ENCODE measurements at places on chromosomes 6 and 20.

GRCh38 chr6:1869769-1870168, 260.1 kb downstream of the FOXC1 start:
- no peak for DNase-seq

GRCh38 chr6:105424175-105424783, 21.4 kb upstream of the PREP start:
- peak; percentile 63 for DNase-seq

DNA sequence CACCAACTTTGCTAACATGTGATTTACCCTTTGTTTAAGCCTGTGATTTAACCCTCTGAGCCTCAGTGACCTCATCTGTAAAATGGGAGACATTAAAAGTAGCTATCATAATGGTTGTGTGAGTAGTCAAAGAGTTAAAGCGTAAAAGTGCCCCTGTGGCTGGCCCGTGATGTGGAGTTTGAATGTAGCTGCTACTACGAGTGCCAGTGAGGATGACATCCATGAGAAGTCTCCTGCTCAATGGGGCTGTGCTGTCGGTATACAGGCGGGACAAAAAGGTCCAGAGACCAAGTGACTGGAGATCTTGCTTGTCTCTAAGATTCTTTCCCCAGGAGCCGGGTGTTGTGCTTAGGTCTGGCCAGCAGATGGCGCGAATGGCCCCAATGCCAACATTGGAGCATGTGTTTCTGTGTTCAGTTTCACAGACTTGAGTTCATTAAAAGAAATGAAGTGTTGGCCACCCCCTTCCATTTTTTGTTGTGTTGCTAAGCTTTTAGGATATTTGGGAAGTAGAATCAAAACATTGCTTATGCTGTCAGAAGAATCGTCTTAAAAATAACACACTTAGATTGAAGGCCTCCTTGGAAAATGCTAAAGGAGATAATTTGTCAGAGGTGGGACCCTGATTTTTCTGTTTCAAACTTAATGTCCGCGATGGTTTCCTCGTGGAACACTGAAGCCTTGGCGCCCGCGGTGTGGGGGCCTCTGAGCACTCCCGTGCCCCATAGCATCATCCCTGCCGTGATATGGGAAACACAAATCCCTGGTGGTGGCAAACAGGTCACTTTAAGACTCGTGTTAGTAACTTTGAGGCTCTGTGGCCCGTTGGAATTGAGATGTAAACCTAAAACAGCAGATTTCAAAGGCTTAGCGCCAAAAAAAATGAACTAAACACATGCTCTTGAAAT, 9.3 kb upstream of the RBM38 start:
- DNase-seq = peak; percentile 81

- DNase-seq = no peak
These were observed 110.1 kb upstream of the JAG1 start for GRCh38 chr20:10783707-10784553.

GRCh38 chr20:17391127-17391771, 139.9 kb downstream of the BFSP1 start:
- no peak for DNase-seq

Data from CD4-positive, alpha-beta T cell treated with Interleukin-1 beta for 1 hour (primary cell).